ENCODE measurements at places on chromosomes 12 and 14.
A peak's percentile ranks its signal among the peaks of the same experiment; 100 is the strongest.

GRCh38 chr12:61993734-61994345 is 266.4 kb upstream of the USP15 start:
- no peak for DNase-seq

DNA sequence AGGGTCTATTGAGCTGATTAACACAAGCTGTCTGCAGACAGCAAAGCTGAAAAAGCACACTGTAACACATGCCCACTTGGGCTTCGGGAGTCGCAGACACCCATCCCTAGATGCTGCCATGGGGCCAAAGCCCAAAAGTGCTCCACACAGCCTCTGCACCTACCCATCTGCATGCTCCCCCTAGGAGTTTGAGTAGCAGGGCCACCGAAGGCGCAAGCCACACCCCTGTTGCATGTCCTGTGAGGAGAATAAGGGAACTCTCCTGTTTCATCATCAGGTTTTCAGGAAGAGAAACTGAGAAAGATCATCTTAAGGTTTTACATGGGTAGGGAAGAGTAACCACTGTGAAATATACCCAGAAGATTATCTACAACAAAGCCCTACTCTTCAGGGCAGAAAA is 5.6 kb upstream of the ST8SIA1 start:
- no peak for DNase-seq

- DNase-seq = no peak
Measured at GRCh38 chr14:78530078-78530477, 359.9 kb downstream of the NRXN3 start.

DNA sequence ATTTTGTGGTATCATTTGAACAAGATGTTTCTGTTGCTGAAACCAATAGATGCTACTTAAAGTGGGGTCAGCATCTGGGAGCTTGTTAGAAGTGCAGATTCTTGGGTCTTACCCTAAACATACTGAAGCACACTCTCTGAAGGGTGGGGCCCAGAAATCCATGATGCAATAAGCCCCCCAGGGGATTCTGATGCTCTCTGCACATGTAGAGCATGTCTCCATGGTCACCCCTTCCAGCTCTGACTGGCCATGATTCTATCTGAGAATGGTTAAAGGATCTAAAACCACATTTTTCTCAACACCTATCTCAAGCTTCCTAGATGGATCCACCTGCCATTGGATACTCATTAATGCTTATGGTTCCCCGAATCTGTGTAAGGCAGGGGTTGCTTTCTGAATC is 20.4 kb downstream of the JDP2 start:
- DNase-seq = no peak

- no peak for DNase-seq
Measured at GRCh38 chr14:87000081-87000480, 992.9 kb downstream of the GALC start.

DNA sequence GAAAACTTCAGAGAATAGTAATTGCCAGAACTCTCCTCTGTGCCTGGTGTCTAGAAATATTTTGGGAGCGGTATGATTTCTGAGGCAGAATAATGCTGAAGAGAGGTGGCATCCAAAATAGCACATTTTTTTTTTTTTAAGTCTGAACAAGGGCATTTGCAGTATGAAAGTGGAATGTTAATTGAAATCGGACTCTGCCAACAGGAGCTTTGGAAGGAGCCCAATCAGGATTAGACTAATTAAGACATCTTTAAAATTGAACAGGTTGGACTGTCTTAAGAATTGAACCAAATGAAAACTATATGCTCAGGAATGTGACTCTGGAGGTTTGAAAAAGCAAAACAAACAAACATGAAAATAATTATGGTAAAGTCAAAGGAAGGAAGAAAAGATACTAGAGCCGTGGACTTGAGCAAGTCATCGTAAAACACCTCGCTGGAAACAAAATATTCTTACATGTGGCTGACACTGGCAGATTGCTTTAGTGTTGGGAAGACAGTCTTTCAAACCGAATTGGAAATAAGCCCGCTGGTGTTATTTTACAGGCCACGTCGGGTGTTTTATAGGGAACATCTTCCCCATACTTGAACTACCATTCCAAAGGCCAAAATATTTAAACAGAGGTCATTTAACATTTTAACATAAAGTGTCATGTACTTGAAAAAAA is 436.3 kb downstream of the VRK1 start:
- DNase-seq = no peak

DNA sequence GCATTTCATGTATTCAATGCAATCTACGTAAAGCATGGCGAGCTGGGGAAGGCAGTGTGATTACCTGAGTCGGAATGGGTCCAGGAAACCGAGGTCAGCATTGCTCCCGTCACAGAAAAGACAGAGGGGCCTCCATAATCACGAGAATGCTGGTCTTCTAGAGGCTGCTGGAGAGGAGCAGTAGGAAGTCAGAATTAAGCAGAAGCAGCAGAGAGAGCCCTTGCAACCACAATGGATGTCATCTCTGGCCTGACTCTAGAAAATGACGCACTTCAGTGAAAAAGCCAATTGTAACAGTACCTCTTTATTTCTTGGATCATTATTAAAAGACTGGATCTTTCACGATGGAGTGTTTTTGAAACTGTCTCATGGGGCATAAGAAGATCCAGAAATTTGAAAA is 69.5 kb upstream of the FOXN3 start:
- DNase-seq = no peak

DNA sequence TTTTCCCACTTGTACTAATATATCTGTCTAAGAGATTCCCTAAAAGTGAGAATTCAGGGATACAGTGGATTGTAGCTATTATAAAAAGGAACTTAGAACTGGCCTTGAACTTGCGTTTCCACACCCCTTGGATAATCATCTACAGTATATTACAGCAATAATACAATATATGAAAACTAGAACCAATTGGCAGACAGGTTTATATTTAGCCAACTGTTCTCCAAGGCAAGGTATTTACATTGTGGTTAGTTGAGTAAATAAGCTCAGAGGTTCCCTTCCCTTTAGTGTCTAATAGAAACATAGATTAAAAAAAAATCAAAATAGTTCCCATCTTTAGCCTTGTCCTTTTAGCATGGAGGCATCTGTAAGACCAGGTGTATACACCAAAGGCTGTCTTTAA is 42.1 kb downstream of the LIMA1 start:
- DNase-seq = peak; percentile 27

DNA sequence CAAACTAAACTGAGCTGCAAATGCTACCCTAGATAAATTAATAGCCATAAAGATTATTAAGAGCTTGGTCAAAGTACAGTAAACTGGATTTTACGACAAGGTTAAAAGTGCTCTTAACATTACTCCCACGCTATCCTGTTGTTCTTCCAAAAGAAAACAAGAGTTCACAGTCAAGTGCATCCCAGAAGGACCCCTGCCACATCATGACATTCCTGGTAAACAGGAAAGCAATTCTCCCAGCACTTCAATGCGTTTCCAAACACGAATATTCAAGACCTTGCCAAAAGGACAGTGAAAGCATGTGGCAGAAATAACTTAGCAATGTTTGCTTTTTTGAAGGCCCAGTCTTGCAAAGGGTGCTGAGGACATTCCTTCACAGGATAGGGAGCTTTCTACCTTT is 11.2 kb downstream of the SPRING1 start:
- DNase-seq = peak; percentile 69

- DNase-seq = no peak
Measured at GRCh38 chr14:72057701-72058285, 125.6 kb downstream of the RGS6 start.

- DNase-seq = no peak
Measured at GRCh38 chr12:129776977-129777667, 126.7 kb downstream of the TMEM132D start.

DNA sequence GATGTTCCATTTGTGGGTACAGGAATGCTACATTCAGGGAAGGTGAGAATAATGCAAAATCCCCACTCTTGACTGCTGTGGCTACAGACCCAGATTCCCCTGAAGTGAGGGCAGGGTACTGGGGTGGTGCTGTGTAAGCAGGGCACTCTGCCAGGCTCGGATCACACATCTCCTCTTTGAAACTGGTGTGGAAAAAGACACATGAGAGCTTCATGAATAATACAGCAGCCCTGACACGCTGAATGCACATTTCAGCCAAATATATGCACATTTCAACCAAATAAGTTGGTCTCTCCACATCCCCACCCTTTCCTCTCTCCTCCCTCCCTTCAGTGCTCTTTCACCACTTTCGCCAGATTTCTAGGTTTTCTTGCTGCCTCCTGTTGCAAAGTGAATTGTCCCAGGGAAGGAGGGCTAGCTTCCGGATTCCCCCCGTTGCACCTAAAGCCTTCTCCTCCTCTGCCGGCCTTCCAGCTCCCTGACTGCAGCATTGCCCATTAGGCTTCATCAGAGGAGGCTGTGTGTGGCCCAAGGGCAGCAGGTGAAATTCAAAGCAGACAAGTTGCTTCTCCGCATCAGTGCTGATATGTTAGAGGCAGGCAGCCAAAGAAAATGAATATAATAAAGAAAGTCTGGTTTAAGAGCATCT is 118.2 kb upstream of the TMCC3 start:
- DNase-seq = no peak

DNA sequence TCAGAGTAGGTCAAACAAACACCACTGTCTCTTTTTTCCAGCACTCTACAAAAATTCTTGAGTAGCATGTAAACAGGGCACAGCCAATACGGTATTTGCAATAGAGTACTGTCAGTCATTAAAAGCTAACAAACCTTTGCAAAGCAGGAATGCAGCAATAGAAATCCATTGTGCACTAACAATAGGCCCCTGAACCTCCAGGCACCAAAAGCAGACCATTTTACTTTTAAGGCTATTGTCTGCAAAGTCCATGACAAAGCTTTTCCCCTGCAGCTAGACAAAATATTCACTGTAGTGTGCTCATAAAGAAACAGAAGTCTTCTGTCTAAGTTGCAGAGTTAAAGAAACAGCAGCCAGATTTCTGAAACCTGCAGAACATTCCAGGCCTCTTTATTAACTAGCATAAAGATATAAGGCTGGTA is 191.9 kb downstream of the SOX5 start:
- no peak for DNase-seq

DNA sequence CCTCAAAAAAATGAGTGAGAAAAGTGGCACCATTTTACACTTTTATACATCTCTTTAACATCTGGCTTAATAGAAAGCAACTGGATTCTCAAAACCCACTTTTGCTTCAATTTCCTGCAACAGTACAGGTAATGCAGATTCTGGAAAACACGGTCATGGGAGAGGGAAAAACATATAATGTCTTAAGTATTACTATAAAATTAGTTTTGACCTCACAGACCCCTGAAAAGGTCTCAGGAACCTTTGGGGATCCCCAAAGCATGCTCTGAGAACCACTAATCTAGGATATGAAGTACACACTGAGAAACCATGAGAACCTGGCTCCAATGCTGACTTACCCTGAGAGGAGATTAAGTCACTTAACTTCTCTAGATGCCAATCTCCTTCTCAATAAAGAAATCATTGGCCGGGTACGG is 64.7 kb downstream of the PPP2R5E start:
- DNase-seq = no peak

DNA sequence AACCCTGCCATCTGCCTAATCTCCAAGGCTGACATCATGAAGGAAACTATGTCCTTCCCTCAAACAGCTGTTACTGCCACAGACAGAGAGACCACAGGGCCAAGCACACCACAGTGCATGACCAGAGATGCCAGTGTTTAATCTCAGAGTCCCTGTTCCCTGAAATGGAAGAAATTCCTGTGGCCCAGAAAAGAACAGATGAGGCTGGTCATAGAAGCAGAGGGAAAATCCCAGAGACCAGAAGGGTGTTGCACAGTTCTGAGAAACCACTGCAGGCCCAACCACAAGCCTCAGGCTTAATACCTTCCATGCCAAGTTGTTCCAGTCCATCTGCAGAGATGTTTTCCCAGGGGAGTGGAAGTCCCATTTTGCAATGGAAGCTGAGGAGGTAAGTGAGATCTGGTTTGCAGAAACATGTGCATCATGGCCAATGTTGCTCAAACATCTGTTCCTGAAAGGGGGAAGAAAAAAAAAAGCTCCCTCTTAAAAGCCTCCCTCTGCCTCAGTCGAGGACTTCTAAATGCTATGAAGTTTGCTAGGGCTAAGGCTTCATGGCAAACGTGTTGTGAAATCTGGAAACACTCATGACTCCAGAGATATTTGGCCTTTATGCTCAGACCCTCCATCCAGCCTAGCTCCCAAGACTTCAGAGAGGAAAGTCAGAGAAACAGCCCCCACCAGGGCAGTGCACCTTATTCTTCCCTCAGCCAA is 98.6 kb downstream of the SCARB1 start:
- DNase-seq = peak; percentile 44

GRCh38 chr12:132321321-132322118 is 7.9 kb downstream of the GALNT9 start:
- DNase-seq = no peak

DNA sequence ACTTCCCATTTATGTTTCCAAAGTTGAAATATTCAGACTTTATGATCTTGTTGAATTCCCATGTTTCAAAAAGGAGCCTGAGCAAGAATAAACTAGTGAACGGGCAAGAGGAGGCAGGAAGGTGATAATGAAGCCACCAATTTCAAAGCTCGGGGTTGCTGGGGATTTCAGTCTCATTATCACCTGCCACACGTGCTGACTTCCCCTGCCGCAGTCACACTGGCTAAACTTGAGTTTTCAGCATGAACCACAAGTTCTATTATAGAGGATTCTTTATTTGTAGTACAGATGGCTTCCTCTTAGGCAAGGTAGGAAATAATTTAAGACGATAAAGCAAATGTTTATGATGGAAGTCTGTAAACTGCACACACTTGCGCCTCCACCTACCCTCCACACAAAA is 18.1 kb upstream of the DIABLO start:
- no peak for DNase-seq

DNA sequence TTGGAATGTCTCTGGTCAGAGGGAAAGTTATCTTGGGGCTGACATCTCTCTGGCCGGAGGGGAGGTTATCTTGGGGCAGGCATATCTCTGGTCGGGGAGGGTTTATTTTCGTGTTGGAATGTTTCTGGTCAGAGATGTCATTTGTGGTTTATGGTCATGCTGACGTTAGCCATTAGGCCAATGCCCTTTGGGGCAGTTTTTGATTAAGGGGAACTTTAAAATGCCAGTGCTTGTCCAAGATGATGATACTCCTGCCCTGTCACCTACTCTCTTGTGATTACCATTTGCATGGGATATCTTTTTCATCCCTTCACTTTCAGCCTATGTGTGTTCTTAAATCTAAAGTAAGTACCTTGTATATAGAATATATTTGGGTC is 29.0 kb upstream of the A2M start:
- no peak for DNase-seq

GRCh38 chr14:61218767-61219166 is 62.4 kb downstream of the TMEM30B start:
- peak; percentile 33 for DNase-seq

GRCh38 chr12:27593266-27593665 is 69.3 kb downstream of the PPFIBP1 start:
- DNase-seq = no peak

DNA sequence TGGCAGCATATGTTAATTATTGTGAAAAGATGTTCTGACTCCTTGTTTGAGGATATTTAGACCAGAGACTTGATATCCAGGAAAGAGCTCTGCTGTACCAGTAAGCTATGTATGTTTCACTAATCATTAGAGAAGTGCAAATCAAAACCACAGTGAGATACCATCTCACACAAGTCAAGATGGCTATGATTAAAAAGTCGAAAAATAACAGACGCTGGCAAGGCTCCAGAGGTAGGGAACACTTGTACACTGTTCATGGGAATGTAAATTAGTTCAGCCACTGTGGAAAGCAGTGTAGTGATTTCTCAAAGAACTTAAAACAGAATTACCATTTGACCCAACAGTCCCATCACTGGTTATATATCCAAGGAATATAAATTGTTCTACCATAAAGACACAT is 171.6 kb downstream of the DPY19L2 start:
- DNase-seq = no peak

All from DMS79 (cell line).